ENCODE measurements at places on chromosomes 2 and 18.

DNA sequence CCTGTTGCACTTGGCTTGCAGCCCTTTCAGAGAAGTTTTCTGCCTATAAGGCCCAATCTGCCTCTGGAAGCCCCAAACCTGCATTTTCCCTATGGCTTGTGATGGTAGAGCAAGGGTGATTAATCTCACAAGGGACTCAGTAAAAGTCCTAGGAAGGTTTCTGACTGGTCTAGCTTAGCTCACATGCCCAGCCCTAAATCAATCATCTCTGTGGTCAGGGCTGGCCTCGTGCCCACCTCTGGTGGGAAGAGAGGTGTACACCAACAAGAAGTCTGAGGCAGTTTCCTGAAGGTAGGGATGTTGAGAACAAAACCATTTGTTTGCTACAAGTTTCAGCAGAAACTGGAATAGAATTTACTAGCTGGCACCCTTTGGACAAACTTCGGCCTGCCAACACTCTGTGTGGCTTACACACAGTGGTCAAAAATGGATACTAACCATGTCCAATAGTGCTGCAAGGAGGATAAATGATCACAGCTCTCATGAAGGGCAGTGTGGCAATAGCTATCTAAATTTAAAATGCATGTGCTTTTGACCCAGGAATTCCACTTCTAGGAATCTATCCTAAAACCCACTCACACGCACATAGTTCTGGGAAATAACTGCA, 96.4 kb downstream of the EN1 start:
- no peak for DNase-seq

- peak; percentile 93 for DNase-seq
Measured at GRCh38 chr2:162261032-162261945, 18.0 kb upstream of the FAP start.

DNA sequence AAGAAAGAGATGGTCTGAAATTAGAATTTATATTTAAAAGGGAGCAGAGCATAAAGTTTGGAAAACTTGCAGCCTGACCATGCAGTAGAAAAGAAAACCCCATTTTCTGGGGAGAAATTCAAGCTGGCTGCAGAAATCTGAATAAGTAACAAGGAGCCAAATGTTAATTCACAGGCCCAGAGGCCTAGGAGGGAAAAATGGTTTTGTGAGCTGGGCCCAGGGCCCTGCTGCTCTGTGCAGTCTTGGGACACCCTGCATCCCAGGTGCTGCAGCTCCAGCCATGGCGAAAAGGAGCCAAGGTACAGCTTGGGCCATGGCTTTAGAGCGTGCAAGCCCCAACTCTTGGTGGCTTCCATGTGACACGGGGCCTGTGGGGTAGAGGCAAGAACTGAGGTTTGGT, 41.3 kb downstream of the CFAP36 start:
- DNase-seq: no peak

DNA sequence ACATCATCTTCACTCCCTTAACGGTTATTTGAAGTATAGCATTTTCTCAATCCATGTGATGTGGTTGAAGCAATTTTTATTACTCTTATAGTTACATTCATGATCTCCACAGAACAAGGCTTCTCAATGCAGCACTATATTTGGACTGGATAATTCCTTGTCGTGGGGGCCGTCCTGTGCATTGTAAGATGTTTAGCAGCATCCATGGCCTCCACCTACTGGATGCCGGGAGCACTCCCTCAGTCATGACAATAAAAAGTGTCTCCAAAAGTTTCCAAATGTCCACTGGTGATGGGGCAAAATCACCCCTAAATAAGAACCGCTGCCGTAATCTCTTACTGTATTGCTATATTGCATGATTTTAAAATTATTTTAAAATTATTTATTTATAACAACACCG, 110.6 kb upstream of the DDX18 start:
- DNase-seq: no peak

DNA sequence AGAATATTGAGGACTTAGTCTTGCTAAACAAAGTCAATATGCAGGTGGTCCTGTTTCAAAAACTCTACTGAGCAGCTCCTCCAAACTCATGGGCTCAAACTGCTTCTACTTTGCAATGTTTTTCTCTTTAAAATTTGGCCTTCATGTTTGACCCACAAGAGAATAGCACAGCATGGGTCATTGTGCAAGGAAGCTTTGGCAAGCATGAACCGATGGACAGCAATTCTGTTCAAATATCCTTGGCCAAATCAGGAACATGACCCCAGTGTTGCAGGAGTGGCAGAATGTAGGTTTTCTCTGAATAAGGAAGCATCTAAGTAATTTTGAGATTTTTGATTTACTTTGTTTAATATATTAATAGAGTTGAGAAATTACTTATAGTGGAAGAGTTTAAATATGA, 477.9 kb downstream of the KCNJ3 start:
- no peak for DNase-seq

GRCh38 chr2:72993147-72993932, 76.0 kb downstream of the EMX1 start:
- peak; percentile 18 for DNase-seq

DNA sequence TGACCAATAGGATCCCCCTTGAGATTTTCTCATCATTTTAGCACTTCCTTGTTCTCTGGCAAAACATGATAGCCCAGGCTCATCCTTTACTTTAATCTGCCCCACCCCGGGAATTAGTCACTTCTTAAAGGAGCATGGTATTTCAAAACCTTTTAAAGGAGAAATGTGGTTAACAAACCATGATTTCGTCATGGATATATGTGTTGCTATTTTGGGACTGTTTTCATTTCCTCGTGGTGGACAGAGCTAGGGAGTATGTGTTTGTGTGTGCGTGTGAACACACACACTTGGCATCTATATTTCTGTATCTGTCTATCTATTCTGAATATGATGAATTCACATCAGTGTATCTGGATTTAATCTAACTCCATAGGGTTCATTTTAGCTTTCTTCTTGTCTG, 128.1 kb downstream of the BIRC6 start:
- peak; percentile 73 for DNase-seq
